Adipose tissue (tissue), 3 donors: ENCODE measurements at places on chromosomes 5 and 9. TPM values are rescaled to one million over a fixed set of nuclear protein-coding genes. Genes with fewer than 3 reads are reported as not detected.

Gene CYLC2
- not detected for polyA plus RNA-seq

Gene GPBP1
- polyA plus RNA-seq = 40.4 TPM

Gene LCN1
- not detected for polyA plus RNA-seq

Gene DNAH5
- polyA plus RNA-seq = 0.06 TPM

Gene CARTPT
- polyA plus RNA-seq = not detected

Gene CFAP77
- not detected for polyA plus RNA-seq

Gene C5
- polyA plus RNA-seq = 2.7 TPM

Gene DMGDH
- 0.56 TPM for polyA plus RNA-seq

Gene TXNDC8
- polyA plus RNA-seq = not detected

Gene TLE4
- 8.1 TPM for polyA plus RNA-seq

Gene MYMK
- not detected for polyA plus RNA-seq

Gene GPX8
- 20.7 TPM for polyA plus RNA-seq

Gene CER1
- polyA plus RNA-seq = not detected

Gene ACTL7B
- not detected for polyA plus RNA-seq
